ENCODE measurements at places on chromosomes 4 and X. TPM values are rescaled to one million over a fixed set of nuclear protein-coding genes. Genes with fewer than 3 reads are reported as not detected.

The RWDD4 gene
- 40.0 TPM for polyA plus RNA-seq

The FABP2 gene
- polyA plus RNA-seq, result 9.9 TPM

The MAGEB10 gene
- polyA plus RNA-seq, result not detected

The SLC4A4 gene
- polyA plus RNA-seq, result 13.9 TPM

The INTS6L gene
- 34.4 TPM for polyA plus RNA-seq

The ZNF827 gene
- 8.9 TPM for polyA plus RNA-seq

The HDX gene
- 2.1 TPM for polyA plus RNA-seq

The USP17L10 gene
- polyA plus RNA-seq, result not detected

The SLC7A11 gene
- 0.40 TPM for polyA plus RNA-seq

The RASSF6 gene
- polyA plus RNA-seq, result not detected

The NAP1L2 gene
- polyA plus RNA-seq, result 2.7 TPM

The IBSP gene
- not detected for polyA plus RNA-seq

The VEGFD gene
- polyA plus RNA-seq, result 2.1 TPM

The CUL4B gene
- polyA plus RNA-seq, result 25.2 TPM
